ENCODE measurements at places on chromosomes 13 and 19. TPM values are rescaled to one million over a fixed set of nuclear protein-coding genes. Genes with fewer than 3 reads are reported as not detected.
A peak's percentile ranks its signal among the peaks of the same experiment; 100 is the strongest.

DNA sequence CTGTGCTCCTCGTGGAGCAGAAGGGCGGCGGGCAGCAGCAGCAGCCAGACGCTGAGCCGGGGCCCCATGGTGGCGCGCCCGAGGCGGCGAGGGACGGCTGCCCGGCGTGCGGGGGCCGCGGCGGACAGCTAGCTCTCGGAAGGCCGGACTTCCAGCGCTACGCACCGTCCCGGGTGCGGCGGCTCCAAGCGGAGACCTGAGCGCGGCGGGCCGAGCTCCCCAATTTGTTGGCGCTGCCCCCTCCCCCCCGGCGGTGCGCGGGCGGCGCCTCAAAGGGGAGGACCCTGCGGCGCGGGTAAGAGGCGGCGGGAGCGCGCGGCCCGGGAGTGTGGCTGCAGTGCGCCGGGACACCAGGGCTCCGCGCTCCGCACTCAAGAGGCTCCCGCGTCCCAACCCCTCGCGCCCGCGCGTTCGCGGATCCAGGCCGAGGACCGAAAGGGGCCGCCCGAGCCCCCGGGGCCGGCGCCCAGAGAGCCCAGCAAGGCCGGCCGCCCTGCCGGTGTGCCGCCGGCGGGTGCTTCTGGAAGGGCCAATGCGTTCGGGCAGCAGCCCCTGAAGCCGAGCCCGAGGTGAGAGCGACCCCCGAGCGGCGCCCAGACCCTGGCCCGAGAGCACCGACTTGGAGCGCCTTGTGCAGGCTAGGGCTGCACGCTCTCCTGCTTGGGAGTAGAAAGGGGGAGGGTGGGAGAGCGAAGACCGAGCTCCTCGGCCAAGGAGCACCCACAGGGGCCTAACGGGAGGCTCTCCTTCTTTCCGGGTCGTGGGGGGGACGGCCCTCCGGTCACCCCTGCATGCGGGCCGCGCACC lies at the start of the genes COL4A1 and COL4A2:
Gene COL4A1 (minus strand): TSS at position 198 of the 807 bp plus-strand sequence. CDS start 130 bp downstream, at position 68.
Gene COL4A2 (plus strand): TSS at position 325 of the 807 bp plus-strand sequence. CDS start 620 bp downstream, outside the sequence.
- H3K36me3 ChIP-seq = peaks cover 5% of the 10 kb centered on the region
- H3K4me1 ChIP-seq = peaks cover 39% of the 10 kb centered on the region
- peak within 1 kb of the TSS; percentile 85 for H3K4me3 ChIP-seq
- peak within 1 kb of the TSS; percentile 88 for H3K27ac ChIP-seq
- DNase-seq = peak; percentile 64

GRCh38 chr13:113421673-113422270 lies 31.5 kb downstream of the ADPRHL1 start:
- no peaks in the 10 kb centered on the region for H3K27me3 ChIP-seq
- no peak overlapping the region for H3K4me3 ChIP-seq
- peaks cover 12% of the 10 kb centered on the region for H3K36me3 ChIP-seq

DNA sequence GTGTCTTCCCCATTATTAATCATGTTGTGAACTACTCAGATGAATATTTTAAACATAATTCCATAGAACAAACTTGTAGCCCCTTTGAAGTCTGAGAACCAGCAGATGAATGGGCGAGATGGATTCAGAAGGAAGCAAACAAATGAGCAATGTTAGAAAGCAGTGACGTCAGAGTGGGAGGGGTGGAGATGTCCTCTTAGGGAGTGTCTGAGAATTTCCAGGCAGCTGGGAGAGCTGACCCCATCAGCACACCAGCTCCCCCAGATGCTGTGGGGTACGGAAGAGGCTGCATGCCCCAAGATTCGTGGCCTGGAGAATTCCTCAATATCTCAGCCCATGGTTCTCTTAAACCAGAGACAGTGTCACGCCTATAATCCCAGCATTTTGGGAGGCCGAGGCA lies 68.6 kb downstream of the DPF1 start:
- H3K27me3 ChIP-seq = no peaks in the 10 kb centered on the region
- H3K4me1 ChIP-seq = no peaks in the 10 kb centered on the region
- no peak overlapping the region for H3K4me3 ChIP-seq

Gene ZNF536
- total RNA-seq = 2.0 TPM

Gene SMIM17
- 0.72 TPM for total RNA-seq

- H3K36me3 ChIP-seq = no peaks in the 10 kb centered on the region
- H3K4me1 ChIP-seq = no peaks in the 10 kb centered on the region
- H3K27me3 ChIP-seq = peaks cover 1% of the 10 kb centered on the region
- H3K4me3 ChIP-seq = no peak overlapping the region
- DNase-seq = no peak
Observed at GRCh38 chr13:104984296-104984818, 1551.1 kb downstream of the EFNB2 start.

Gene SLC10A2
- not detected for total RNA-seq

DNA sequence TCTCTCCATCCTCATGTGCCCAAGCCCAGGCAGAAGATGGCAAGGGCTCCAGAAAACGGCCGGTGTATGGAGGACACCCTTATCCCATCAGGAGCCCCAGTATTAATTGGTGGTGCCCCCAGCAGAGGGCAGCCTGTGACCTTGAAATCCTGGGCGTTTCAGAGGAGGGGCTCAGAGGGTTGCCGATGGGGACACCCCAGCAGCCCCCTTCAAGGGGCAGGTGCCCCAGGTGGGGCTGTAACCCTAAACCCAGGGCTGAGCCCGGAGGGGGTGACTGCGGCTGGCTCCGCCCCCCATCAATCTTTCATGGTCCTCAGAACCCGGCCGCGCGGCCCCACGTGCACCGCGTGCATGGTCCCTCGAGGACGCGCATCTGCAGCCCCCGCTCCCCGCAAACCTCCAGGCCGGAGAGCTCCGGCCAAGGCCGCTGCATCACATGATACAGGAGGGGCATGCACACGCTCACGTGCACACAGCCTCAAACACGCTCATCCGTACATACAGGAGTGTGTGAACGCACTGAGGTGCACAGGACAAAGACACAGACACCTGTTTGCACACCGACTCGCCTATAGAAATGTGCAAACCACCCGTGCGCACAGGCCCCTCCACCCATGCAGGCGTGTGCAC lies 949 bp downstream of the RAB3A start:
- peaks cover 3% of the 10 kb centered on the region for H3K4me1 ChIP-seq
- no peaks in the 10 kb centered on the region for H3K27me3 ChIP-seq
- peaks cover 1% of the 10 kb centered on the region for H3K36me3 ChIP-seq
- H3K27ac ChIP-seq = peak overlapping the region; percentile 47
- no peak for DNase-seq
- peak overlapping the region; percentile 87 for H3K4me3 ChIP-seq

GRCh38 chr19:7544626-7545025 lies 9.1 kb downstream of the PNPLA6 start:
- H3K4me1 ChIP-seq = no peaks in the 10 kb centered on the region
- no peaks in the 10 kb centered on the region for H3K27me3 ChIP-seq
- DNase-seq = no peak
- no peak overlapping the region for H3K27ac ChIP-seq
- H3K36me3 ChIP-seq = peaks cover 14% of the 10 kb centered on the region

- H3K27me3 ChIP-seq = no peaks in the 10 kb centered on the region
- DNase-seq = no peak
- H3K4me3 ChIP-seq = no peak overlapping the region
Observed at GRCh38 chr19:41480336-41480735, 37.4 kb downstream of the ERICH4 start.

GRCh38 chr19:810077-810855 lies 11.5 kb downstream of the PLPPR3 start:
- H3K4me1 ChIP-seq = peaks cover 2% of the 10 kb centered on the region
- H3K4me3 ChIP-seq = no peak overlapping the region
- H3K36me3 ChIP-seq = peaks cover 37% of the 10 kb centered on the region
- DNase-seq = no peak
- H3K27me3 ChIP-seq = no peaks in the 10 kb centered on the region

GRCh38 chr13:101049166-101049850 lies 367.0 kb downstream of the NALCN start:
- no peaks in the 10 kb centered on the region for H3K4me1 ChIP-seq
- no peak overlapping the region for H3K27ac ChIP-seq
- no peak for DNase-seq
- no peaks in the 10 kb centered on the region for H3K36me3 ChIP-seq
- peaks cover 2% of the 10 kb centered on the region for H3K27me3 ChIP-seq
- no peak overlapping the region for H3K4me3 ChIP-seq

Gene ZFP82
- total RNA-seq = 16.4 TPM

Gene ZNF568
- 9.0 TPM for total RNA-seq

GRCh38 chr13:86881390-86881789 lies 789.8 kb upstream of the SLITRK5 start:
- H3K27me3 ChIP-seq = no peaks in the 10 kb centered on the region
- no peak overlapping the region for H3K27ac ChIP-seq

Gene POLD1
- total RNA-seq = 91.4 TPM
